ENCODE measurements at places on chromosomes 4 and X. TPM values are rescaled to one million over a fixed set of nuclear protein-coding genes. Genes with fewer than 3 reads are reported as not detected.

Gene SUPT20HL1
- not detected for total RNA-seq

Gene ARHGEF38
- total RNA-seq = not detected

Gene MEPE
- not detected for total RNA-seq

GRCh38 chr4:52410971-52411370 is 248.1 kb downstream of the USP46 start:
- DNase-seq = no peak

- DNase-seq = no peak
These were observed 187.0 kb downstream of the FBXO8 start for GRCh38 chr4:174096456-174096855.

- no peak for DNase-seq
These were observed 97.0 kb downstream of the AFAP1 start for GRCh38 chr4:7842384-7843279.
